ENCODE measurements at places on chromosomes 13 and 19.

DNA sequence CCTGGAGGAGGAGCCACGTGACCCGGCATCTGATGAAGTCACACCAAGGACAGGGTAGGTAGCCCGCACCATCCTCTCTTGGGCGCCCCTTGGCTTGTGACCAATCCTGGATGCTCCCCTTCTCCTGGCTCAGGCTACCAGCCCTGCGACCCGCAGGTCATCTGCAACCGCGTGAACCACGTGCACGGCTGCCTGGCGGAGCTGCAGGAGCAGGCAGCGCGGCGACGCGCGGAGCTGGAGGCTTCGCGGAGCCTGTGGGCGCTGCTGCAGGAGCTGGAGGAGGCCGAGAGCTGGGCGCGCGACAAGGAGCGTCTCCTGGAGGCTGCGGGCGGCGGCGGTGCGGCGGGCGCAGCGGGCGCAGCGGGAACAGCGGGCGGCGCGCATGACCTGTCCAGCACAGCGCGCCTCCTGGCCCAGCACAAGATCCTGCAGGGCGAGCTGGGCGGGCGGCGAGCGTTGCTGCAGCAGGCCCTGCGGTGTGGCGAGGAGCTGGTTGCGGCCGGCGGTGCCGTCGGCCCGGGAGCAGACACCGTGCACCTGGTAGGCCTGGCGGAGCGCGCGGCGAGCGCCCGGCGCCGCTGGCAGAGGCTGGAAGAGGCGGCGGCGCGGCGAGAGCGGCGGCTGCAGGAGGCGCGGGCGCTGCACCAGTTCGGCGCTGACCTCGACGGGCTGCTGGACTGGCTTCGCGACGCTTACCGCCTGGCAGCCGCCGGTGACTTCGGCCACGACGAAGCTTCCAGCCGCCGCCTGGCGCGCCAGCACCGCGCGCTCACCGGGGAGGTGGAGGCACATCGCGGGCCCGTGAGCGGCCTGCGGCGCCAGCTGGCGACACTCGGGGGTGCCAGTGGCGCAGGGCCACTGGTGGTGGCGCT, 45.9 kb downstream of the SPTBN4 start:
- no peak for DNase-seq

DNA sequence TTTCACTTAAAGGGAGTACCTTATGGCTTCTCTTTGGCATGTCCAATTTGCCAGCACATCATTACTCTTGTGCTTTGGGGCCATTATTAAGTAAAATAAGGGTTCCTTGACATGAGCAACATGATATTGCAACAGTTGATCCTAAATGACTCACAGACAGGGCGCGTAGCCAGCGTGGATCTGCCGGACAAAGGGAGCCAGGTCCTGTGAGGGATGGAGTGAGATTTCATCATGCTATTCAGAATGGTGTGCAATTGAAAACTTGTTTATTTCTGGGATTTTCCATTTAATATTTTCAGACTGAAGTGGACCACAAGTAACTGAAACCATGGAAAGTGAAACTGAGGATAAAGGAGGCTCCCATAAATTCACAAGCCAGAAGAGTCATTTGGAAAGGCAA, 48.6 kb upstream of the WASF3 start:
- DNase-seq = no peak

GRCh38 chr19:2170987-2171348, 7.2 kb downstream of the DOT1L start:
- DNase-seq = no peak

GRCh38 chr19:43408043-43408442, 6.6 kb upstream of the TEX101 start:
- no peak for DNase-seq

DNA sequence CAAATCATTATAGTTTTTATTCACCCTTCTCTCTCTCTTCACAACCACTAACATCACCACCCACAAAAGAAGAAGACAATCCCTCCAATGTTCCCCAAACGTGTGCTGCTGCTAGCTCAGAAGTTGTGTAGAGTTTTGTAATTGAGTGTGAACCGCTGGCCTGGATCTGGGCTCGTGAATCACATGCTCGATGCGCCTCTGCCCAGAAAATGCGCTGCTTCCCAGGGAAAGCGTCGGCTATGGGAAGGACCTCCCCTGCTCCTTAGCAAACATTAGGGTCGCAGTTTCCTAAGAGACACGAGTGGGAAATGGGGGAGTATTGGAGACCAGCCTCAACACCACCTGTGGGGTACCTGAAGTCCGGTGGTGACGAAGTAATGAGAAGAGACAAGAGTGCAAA, 38.4 kb upstream of the ZNF726 start:
- no peak for DNase-seq
